ENCODE measurements at places on chromosomes 12 and 14.

DNA sequence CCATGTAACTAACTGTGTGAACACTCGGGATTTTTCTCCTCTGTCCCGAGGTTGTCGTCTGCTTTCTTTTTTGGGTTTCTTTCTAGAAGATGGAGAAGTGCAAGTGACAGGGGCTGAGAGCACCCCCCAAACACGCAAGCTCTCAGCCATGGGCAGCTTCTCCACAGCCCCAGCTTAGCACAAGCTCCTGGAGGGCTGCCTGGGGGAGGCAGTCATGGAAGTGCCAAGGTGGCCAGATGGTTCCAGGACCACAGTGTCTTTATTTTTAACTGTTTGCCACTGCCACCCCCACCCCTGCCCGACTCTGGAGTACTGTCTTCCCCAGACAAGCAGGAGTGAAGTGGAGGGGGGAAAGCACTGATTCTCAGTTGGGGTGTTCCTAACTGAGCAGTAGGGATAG lies 58.2 kb downstream of the ST8SIA1 start:
- DNase-seq = no peak

DNA sequence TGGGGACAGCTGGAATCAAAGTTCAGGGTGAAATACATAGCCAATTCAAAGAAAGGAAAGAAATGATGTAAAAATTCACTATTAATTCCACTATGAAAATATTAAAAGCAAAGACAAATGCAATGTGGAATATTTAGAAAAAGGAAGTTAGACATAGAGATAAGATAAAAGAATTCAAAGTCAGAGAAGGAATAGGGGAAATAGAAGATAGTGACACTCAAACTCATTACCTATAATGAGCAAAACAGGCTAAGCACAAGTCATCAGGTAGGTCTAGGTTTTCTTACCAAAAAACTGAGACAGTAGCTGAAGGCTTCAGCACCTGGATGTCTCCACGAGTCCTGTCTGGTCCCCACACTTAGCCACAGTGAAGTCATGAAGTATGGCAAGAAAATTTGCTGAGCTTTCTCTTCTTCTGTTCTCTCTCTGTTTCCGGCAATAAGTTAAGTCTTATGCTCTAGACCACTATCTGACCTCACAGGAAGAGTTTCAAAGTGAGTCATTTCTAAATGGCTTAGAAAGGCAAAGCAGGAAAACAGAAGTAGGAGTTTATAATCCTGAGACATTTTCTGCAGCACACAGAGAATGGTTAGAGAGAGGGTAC lies at the start of gene C3AR1:
TSS of gene C3AR1 (minus strand) at position 369 of the 604 bp plus-strand sequence. CDS start 6,174 bp downstream, outside the sequence.
- DNase-seq = peak; percentile 38

DNA sequence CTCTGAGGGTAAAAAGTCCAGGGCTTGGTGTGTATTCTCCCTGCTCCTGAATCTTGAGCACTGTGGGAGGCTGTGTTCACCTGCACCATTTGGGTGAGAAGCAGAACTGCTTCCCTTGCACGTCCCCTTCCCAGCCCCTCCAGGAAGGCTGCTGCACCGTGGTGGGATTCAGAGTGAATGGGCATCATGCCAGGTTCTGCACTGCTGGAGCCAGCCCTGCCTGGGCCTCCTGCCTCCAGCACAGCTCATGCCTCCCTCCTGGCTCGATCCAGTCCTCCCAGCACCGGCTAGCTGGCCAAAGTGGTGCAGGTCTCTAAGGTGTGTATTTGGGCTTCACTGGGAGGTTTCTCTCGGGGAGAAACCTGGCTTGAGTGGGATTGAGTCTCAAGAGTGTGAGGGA lies 54.9 kb downstream of the ANKRD9 start:
- DNase-seq = no peak

GRCh38 chr14:49918706-49919105 lies 25.8 kb downstream of the ARF6 start:
- DNase-seq = no peak

DNA sequence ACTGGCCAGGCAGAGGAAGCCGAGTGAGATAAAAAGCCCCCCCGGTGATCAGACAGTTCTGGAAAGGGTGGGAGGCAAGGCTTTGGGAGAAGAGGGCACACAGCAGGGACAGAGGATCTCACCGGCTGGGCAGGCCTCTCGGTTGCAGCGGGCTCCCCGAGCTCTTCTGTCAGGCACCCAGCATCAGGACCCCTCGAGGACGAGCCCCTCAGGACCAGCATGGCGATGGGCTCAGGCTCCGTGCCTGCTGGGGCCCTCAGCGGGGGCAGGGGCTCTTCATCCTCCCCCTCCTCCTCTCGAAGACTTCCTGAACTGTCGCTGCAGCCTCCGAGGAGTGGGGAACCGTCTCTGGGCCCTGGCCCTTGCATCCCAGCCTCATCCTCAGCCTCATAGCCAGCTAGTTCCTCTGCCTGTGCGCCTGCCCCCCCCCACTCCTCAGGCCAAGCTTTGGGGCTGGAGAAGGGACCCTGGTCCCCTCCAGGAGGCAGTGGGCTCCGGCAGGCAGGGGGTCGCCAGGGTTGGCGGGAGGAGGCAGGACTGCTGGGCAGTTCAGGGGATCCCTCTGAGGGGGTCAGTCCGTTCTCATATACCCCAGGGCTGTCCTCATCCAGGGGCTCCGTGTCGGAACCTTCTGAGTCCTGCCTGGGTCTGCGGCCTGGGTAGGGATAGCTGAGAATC lies 3.4 kb upstream of the AP1G2 start:
- DNase-seq = no peak

DNA sequence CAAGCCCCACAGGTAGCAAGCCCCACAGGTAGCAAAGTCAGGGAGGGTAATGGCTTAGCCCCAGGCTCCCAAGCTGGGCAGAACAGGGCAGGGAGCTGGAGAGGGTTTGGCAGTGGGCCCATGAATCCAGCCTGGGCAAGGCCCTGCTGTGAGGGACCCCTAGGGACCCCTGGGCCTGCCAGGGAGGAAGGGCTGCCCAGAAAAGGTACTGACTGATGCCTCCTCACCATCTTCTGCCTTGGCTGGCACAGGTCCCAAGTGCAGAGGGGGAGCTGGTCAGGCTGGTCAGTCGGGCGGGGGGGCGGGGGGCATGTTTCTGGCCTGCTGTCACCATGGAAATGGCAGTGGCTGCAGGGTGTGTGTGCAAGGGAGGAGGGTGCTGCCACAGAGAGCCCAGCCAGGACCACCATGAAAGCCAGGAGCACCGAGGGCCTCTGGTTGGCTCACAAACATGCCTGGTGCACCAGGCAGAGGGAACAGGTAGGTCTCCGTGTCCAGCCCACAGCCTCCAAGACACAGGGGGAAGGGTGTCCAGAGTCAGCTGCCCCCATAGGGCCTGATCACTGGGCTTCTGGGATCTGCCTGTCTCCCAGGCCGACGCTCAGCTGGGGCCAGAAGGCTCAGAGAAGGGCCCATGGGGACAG lies 1.5 kb upstream of the CRIP2 start:
- no peak for DNase-seq

DNA sequence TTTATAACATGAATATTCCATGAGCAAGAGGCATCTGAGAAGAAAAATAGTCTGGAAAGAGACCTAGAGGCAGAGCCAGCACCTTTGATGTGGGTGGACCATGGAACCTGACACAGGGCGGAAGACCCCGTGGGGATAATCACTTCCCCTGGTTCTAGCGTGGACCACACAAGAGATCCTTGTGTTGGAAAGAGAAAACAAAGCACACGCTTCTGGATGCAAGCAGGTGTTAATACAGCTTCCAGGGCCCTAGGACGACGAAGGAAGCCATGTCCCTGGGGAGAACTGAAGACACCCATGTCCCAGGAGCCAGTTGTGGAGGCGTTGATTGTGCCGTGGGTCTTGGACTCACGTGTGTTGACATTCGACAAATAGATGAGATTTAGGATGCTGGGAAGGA lies 102.9 kb downstream of the ADGRD1 start:
- no peak for DNase-seq

DNA sequence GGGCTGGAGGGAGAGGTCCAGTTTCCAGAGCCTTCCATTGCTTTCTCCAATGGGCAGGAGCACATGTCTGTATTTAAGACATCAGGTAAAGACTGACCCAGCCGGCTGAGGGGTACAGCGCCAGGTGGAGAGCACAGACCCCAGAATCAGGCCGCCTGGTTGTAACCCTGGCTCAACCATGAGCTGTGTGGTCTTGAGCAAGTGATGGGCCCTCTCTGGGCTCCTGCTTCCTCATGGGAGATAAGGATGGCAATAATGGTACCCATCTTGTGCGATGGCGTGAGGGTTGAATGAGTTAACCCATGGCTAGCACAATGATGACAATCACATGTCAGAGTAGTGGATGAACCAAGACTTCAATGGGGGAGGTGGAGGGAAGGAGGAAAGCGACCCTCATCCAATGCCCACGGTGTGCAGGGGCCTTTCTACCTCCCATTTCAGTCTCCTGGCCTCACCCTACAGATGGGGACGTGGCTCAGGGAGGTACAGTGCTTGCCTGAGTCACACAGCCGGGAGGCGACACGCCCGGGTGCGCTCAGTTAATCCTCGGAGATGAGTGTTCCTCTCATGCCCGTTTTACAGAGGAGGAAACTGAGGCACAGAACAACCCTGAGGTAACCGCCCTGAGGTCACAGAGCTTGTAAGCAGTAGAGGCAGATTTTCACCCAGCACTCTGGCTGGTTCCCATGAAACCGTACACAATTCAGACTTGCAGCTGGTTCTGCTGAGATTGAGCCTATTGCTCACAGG lies 163.9 kb downstream of the RBM19 start:
- DNase-seq = no peak

DNA sequence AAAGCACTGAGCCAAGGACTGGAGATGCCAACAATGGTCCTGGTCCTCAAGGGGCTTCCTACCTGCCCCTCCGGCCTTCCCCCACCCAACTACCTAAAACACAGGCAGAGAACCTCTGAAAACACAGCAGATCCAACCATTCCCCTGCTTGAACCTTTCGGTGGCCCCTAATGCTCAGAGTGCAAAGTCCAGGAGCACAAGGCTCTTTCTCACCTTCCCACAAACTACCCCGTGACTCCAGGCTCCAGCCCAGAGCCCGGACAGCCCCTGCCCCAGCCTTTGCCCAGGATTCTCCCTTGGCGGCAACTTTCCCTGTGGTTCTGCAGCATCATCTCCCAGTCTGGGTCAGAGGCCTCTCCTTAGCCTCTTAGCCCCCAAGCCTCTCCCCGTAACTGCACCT lies 1.6 kb upstream of the CD9 start:
- no peak for DNase-seq

GRCh38 chr14:61428261-61428660 lies 106.9 kb downstream of the PRKCH start:
- no peak for DNase-seq

GRCh38 chr12:95962222-95962621 lies 19.1 kb downstream of the AMDHD1 start:
- DNase-seq = no peak

- peak; percentile 61 for DNase-seq
These were observed 213.6 kb downstream of the ERC1 start for GRCh38 chr12:1204581-1205121.

GRCh38 chr14:104105822-104106470 lies 20.4 kb downstream of the ASPG start:
- DNase-seq = no peak

DNA sequence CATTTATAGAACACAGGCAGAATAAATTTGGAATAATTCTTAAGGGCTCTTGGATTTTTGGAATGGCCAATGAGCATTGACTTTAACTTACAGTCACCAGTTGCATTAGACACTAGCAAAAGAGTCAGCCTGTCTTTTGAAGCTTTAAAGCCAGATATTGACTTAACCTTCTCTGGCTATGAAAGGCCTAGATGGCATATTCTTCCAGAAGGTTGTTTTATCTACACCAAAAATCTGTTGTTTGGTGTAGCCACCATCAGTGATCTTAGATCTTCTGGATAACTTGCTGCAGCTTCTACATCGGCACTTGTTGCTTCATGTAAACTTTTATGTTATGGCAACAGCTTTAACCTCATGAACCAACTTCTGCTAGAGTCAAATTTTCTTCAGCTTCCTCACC lies 10.4 kb downstream of the PCNX1 start:
- DNase-seq = no peak

- DNase-seq = no peak
These were observed 3.8 kb downstream of the GALNT16 start for GRCh38 chr14:69263771-69264170.

DNA sequence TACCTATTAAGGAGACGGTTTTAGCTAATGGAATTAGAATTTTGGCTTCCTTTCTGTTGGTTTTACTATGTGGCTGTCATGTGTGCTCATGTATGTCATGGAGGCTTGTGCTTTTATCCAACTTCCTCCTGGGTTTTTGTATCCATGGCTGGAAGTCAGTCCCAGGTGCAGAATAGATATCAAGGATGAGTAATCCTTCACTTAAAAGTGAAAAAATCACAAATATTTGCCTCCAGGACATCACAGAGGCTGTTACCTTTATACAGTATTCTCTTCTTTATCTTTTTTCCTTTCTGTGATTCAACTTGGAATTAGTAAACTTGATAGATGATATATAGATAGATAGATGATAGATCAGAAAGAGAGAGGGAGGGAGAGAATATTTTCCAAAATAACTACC lies 706.8 kb downstream of the GALC start:
- DNase-seq = no peak

GRCh38 chr14:23380197-23380914 lies 3.5 kb downstream of the CMTM5 start:
- DNase-seq = no peak

- DNase-seq = no peak
These were observed 39.3 kb upstream of the AMN start for GRCh38 chr14:102883089-102883541.

GRCh38 chr12:113359133-113359938 lies 949 bp downstream of the PLBD2 start:
- DNase-seq = no peak

Measured in erythroblast (primary cell).